Activated CD4-positive, alpha-beta T cell treated with anti-CD3 and anti-CD28 coated beads, Interleukin-2, amount 50 U/mL, for 48 hours (primary cell): ENCODE measurements at places on chromosomes 16 and 17.

- DNase-seq, result no peak
These were observed 3.7 kb downstream of the BAHCC1 start for GRCh38 chr17:81398832-81399411.

- DNase-seq, result no peak
These were observed 226.1 kb upstream of the TOX3 start for GRCh38 chr16:52773026-52773425.

DNA sequence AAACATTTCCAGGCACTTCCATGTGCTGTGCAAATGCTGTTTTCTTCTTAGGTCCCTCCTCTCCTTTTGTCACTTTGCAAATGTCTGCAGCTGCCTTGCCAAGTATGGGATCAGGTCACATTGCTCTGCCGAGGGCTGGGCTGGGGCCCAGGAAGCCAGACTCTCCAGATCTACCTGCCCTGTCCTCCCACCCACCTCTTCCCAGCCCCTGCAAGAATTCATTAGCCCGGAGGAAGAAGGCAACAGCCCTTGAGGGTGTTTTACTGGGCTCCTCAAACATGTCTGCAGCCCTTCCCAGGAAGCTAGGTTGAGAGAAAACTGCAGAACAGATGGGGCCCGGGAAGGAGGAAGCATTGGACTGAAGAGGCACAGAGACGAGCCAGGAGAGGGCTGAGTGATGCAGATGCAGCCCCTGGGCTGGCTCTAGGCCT is 47.1 kb downstream of the WSB1 start:
- no peak for DNase-seq

- DNase-seq, result no peak
These were observed 511.9 kb downstream of the HAPSTR1 start for GRCh38 chr16:9603316-9603715.

- DNase-seq, result no peak
These were observed 9.9 kb upstream of the PPM1D start for GRCh38 chr17:60590070-60590469.

- no peak for DNase-seq
These were observed 27.8 kb upstream of the INTS2 start for GRCh38 chr17:61955619-61956018.
